NCI-H774 (cell line): ENCODE measurements at places on chromosomes 12 and 14.

DNA sequence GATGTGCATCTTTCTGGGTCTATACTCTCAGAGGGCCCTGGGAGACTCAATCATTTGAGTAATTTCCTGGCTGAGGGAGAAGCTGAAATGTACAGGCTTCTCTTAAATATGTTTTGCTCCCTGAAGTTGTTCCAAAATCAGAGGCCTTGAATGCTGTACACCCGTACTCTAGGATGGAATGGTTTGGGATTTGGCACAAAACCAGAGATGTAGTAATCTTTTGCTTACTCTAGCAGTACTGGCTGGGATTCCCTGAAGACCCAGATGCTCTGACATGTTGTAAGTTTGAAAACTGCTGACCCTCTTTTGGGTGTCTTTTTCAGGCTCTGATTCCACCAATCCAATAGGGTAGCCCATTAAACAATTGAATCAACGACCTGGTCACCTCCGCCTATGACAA is 10.4 kb downstream of the ACACB start:
- no peak for DNase-seq

GRCh38 chr14:29759521-29760340 is 167.9 kb downstream of the PRKD1 start:
- no peak for DNase-seq

DNA sequence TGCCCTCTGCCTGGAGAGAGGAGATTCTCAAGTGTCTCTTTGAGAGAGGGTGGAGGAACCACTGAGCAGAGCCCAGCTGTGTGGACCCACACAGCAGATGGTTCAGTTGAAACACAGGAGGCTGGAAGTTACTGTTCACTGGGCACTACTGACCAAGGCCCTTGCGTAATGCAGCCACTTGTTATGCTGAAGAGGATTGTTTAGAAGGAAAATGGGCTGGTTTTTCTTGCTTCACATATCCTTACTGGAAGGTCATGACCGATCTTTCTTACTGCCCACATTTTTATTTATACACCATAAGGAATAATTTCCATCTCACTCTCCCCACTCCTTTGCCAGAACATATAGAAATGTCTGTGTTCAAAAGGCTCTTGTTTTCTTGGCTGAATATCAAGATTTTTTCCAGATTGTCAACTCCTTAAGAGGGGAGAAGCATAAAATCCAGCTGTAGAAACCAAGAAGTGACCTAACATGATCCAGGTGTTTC is 375.1 kb upstream of the DDHD1 start:
- DNase-seq: no peak

DNA sequence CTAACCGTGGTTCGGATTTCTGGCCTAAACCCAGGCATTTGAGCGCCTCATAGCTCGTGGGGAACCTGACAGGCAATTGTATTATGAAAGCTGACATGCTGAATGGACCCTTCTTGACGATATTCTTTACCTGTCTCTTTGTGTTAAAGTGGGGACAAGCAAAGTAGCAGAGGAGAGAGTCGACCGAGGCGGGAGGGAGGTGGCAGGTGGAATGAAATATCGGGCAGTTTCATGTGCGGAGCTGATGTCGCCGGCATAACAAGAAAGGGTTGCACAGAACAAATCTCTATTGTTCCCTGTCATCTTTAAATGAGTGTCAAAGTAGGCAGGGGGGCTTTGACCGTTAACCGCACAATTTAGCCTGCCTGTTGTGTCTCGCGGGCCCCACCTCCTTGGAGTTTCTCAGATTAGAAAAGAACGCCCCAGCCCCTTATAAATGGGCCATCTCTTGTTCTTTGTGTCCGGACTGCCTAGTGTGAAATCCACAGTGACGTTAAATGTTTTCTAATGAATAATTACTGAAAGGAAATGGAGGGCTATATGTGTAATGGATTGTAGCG is 11.5 kb downstream of the MYO1H start:
- DNase-seq: no peak

- DNase-seq: peak; percentile 49
Measured at GRCh38 chr14:92880851-92881250, 42.1 kb upstream of the CHGA start.

- DNase-seq: no peak
Measured at GRCh38 chr12:131574395-131574771, 136.5 kb upstream of the SFSWAP start.

DNA sequence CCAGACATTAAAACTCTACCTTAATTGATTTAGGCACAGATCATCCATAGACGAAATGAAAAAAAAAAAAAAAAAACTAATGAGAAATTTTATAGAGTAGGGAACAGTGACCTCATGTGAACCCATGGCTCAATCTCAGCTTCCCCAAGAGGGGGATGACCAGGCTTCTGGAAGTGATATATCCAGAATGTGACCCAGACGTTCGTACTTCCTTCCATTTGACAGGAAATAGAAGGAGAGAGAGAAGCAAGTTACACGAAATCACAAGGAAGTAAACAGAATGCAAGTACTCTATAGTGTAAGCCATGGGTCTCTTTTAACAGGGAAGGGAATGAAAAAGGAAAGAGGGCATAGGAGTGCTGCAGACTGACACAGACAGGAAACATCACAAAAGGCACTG is 10.1 kb downstream of the FOXN3 start:
- no peak for DNase-seq

DNA sequence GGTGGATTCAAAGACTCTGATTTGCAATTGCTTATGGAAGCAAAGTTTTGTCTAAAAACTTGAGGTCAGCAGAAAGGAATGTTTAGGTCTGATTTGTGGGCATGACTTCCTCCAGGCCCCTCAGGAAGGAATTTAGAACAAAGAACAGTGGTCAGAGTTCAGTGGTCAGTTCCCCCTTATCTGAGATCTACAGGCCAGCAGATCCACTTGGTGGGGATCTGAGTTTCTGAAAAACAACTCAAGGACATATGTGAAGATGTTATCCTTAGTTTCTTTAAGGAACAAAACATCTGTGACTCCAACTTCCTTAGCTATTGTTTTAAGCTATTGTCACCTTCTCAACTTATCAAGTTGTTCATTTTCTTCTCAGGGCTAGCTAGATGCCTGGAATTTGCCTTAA is 28.0 kb upstream of the NAA30 start:
- no peak for DNase-seq

- DNase-seq: no peak
Measured at GRCh38 chr14:100618318-100618693, 31.1 kb upstream of the BEGAIN start.

DNA sequence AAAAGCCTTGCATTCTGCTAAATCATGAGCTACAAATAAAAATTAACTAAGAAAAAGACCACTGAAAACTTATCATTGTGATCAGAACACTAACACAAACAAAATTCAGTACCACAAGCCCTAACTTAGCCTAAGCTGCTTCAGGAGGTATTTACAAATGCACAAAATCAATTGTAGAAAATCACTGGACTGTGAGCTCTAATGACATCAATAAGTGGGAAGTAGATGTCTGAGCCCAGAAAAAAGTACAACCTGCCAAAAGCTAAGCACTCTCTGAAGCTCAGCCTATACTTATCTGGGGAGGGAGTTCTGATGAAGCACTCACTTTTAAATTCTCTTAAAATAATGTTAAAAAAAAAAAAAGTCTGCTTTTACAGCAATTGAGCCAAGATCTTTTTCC is 92.9 kb downstream of the SLCO1B1 start:
- peak; percentile 29 for DNase-seq

DNA sequence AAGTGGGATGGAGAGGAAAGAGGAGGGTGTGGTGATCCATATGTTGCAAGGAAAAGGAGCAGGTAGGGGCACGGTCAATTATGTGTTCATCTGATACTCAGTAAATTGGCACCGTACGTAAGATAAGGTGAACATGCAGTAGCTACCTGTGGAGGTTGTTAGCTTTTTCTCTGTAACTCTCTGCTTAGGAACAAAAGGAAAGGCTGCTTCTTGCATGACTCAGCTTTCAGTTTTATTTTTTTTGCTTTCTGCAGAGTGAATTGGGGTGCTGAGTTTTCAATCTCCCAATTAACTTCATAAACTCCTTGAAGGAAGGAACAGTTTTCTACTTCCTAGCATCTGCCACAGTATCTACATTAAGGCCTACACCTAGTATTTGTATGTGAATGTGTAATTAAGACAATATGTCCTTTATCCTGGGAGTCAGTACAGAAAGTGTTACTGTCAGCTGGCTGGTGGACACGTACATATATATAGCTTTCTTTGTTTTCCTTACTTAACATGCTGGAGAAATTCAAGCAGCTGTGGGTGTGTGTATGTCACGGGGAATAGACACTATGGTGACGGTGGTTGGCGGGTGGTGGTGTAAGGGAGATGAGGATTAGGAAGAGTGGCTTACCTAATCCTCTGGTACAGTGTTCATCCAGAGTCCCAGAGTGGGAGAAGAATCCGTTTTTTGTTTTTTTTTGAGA is 40.1 kb upstream of the WNK1 start:
- DNase-seq: no peak

DNA sequence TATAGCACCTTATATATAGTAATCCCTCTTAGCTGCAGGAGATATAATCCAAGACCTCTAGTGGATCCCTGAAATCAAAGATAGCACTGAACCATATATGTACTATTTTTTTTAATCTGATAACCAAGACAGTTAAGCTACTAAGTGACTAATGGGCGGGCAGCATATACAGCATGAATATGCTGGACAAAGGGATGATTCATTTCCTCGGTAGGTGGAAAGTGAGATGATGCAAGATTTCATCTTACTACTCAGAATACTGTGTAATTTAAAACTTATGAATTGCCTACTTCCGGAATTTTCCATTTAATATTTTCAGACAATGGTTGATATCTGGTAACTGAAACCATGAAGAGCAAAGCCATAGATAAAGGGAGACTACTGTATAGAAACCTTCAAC is 36.2 kb downstream of the PRMT8 start:
- DNase-seq: no peak

GRCh38 chr12:100830003-100830795 is 35.6 kb downstream of the ANO4 start:
- no peak for DNase-seq

DNA sequence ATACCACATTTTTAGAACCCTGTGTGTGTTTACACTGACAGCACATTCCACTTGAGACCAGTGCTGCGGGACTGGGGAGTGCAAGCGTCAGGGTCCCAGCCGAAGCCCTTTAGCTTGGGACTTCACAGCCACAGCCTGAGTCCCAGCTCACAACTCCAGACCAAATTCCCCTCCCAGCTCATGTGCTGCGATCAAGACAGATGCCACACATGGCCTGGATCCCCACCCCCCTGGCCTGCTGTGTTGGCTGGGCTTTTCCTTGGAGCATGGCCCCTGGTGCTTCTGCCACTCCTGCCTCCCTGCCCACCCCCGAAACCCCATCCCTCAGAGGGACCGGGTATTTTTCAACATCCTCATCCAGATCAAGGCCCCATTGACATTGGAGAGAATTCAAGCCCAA is 63.7 kb downstream of the WDR20 start:
- DNase-seq: no peak

GRCh38 chr14:49212721-49213120 is 373.5 kb downstream of the RPS29 start:
- no peak for DNase-seq

DNA sequence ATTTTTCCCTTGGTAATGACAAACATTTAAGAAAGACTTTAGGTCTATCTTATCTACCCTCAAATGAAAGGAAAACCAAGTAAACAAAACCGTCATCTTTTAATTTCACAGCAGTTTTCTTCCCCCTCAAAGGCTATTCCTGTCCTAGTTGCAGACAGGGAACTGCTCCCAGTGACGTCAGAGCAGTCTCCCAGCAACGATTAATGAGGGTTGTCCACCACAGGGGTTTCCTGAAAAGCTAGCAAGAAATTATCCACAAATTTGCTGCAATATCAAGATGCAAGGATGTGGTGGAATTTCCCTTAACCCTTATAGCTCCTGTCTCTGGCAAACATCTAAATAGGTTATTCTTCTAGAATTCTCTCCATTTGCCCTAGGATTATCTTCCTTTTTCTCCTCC is 89.1 kb upstream of the STAC3 start:
- DNase-seq: no peak

DNA sequence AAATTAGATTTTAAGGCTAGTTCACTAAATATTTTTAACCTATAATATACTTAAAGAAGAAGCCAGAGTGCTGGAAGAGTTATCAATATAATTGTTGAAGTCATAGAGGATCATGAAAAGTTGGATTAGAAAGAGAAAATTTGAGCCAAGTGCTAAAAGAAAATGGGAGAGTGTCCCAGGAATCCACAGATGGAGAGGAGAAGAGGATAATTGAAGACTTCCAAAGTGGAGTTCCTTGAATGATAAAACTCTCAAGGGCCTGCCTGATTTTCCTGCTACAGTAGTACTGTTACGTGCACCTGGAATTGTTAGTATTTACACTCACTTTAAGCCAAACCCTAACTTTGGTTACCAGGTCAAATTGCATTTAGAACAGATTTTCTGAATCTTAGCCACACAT is 113.2 kb downstream of the MSRB3 start:
- no peak for DNase-seq
